ENCODE measurements at places on chromosomes 7 and 10. TPM values are rescaled to one million over a fixed set of nuclear protein-coding genes. Genes with fewer than 3 reads are reported as not detected.
A peak's percentile ranks its signal among the peaks of the same experiment; 100 is the strongest.

HECW1 gene
- 0.97 TPM for total RNA-seq

GRCh38 chr10:6208799-6209235 lies 6.1 kb downstream of the PFKFB3 start:
- no peak overlapping the region for H3K4me3 ChIP-seq
- DNase-seq = no peak
- peaks cover 7% of the 10 kb centered on the region for H3K36me3 ChIP-seq
- no peak overlapping the region for H3K27ac ChIP-seq
- H3K27me3 ChIP-seq = no peaks in the 10 kb centered on the region
- peaks cover 17% of the 10 kb centered on the region for H3K4me1 ChIP-seq

- H3K27ac ChIP-seq = peak overlapping the region; percentile 58
- H3K27me3 ChIP-seq = no peaks in the 10 kb centered on the region
- H3K36me3 ChIP-seq = no peaks in the 10 kb centered on the region
- DNase-seq = peak; percentile 90
- peaks cover 23% of the 10 kb centered on the region for H3K4me1 ChIP-seq
Observed at GRCh38 chr7:75650062-75650461, 88.7 kb downstream of the HIP1 start.

SRGN gene
- 285 TPM for total RNA-seq

DNA sequence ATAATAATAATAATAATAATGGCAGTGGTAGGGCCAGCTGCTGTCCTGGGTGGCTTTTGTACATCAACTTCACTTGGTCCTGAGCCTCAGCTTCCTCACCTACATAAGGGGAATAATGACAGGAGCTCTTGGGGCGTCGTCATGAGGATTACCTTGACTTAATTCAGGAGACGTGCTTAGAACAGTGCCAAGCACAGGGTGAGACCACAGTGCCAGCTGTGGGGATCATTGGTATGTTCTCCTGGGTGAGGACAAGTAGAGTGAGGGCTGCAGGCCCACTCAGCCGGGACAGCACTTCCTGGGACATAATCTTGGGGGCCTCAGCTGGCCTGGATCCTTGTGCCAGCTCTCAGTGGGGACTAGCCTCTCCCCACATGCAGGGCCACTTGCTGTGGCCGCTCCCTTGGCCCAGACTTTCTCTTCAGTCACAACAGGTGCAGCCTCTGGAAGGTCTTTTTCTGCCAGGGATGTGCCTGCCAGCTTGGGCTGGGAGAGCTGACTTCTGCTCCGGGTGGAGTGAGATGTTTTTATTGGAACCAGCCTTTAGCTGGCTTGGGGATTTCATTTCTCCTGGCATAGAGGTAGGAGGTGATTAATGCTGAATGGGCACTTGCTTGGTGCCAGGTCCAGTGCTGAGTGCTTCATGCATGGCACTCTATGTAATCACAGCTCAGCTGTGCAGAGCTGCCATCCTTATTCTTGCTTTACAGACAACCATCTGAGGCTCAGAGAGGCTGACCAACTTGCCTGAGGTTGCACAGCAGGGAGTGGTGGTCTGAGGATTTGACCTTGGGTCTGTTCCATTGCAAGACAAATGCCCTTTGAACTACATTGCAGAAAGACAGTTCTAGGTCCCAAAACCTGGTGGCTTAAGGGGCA lies 45.3 kb downstream of the TSPAN15 start:
- no peak for DNase-seq
- H3K4me1 ChIP-seq = no peaks in the 10 kb centered on the region
- H3K27me3 ChIP-seq = no peaks in the 10 kb centered on the region

GRCh38 chr10:96675846-96676245 lies 44.5 kb downstream of the PIK3AP1 start:
- no peaks in the 10 kb centered on the region for H3K27me3 ChIP-seq
- H3K36me3 ChIP-seq = no peaks in the 10 kb centered on the region
- no peak overlapping the region for H3K4me3 ChIP-seq
- peaks cover 28% of the 10 kb centered on the region for H3K4me1 ChIP-seq

DNA sequence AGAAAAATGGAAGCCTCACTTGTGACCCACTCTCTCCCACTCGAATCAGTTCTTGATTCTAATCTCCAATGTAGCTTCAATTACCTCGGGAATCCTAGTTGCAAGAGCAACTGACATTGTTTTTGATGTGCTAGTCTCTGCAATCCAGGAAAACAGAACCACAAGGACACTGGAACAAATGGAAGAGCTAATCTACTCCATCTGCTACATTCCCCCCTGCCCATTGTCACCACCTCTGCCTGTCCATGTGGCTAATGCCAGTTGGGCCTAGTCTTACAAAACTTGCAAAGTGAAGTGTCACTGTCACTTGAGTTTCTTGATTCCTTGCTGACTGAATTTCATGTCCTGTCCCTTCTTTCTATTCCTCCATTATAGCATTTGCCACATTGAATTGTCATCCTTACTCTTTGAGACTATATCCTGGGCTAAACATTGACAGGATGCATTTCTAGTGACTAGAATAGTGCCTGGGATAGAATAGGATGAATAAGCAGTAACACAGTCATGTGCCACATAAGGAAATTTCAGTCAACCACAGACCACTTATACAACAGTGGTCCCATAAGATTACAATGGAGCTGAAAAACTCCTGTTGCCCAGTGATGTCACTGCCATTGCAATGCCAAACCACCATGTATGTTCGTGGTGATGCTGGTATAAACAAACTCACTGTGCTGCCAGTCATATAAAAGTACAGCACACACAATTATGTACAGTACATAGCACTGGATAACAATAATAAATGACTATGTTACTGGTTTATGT lies 13.5 kb downstream of the GCC1 start:
- H3K36me3 ChIP-seq = no peaks in the 10 kb centered on the region
- no peak for DNase-seq

DNA sequence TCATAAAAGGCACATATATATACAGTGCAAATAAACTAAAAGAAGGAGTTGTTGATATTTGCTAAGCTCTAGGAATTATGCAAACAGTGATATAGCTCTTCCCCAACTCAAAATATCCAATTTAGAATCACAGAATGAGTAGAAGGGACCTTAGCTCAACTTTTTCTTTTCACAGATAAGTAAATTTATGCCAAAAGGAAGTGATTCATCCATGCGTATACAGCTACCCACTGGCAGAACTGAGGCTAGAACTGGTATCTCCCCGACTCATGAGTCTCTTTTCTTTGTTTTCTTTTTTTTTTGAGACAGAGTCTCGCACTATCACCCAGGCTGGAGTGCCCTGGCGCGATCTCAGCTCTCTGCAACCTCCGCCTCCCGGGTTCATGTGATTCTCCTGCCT lies 54.2 kb upstream of the SVIL start:
- H3K27ac ChIP-seq = no peak overlapping the region
- H3K27me3 ChIP-seq = no peaks in the 10 kb centered on the region
- H3K4me1 ChIP-seq = peaks cover 22% of the 10 kb centered on the region
- H3K36me3 ChIP-seq = no peaks in the 10 kb centered on the region

DNA sequence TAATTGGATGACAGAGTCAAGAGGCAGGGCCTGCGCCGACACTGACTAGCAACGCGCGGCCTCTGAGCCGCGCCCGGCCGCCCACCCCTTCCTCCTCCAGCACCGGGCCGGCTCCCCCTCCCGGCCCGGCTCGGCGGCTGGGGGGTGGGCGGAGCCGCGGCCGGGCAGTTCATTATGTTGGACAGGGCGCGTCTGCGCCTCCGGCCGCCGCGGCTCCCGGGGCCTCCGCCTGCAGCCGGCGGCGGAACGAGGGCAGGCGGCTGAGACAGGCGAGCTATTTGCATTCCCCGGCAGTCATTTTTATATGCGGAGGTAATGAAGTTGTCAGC lies 106.7 kb downstream of the SNX10 start:
- H3K4me1 ChIP-seq = peaks cover 14% of the 10 kb centered on the region
- H3K27me3 ChIP-seq = no peaks in the 10 kb centered on the region
- peak overlapping the region; percentile 87 for H3K27ac ChIP-seq
- no peaks in the 10 kb centered on the region for H3K36me3 ChIP-seq
- DNase-seq = peak; percentile 94
- H3K4me3 ChIP-seq = peak overlapping the region; percentile 68

DNA sequence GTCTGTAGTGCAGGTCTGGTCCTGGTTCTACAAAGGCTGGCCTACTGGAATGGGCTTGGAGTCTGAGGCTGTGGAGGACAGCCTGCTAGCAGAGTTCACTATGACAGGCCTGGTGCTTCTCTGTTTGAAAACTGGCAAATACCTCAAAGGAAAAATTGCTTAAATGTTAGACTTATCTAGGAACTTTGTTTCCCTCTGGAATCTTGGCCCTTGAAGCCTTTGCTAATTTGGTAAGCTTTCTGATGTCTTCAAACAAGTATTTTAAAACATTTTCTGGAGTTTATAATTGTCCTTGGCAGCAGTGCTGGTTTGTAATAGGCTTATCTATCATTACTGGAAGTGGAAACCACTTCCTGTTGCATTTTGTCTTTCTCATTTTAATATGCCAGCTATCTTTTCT lies 139.7 kb downstream of the TMEM26 start:
- H3K27me3 ChIP-seq = no peaks in the 10 kb centered on the region
- no peak overlapping the region for H3K4me3 ChIP-seq
- H3K4me1 ChIP-seq = peaks cover 5% of the 10 kb centered on the region
- DNase-seq = no peak
- H3K27ac ChIP-seq = no peak overlapping the region

GOLGA7B gene
- 1.0 TPM for total RNA-seq

DNA sequence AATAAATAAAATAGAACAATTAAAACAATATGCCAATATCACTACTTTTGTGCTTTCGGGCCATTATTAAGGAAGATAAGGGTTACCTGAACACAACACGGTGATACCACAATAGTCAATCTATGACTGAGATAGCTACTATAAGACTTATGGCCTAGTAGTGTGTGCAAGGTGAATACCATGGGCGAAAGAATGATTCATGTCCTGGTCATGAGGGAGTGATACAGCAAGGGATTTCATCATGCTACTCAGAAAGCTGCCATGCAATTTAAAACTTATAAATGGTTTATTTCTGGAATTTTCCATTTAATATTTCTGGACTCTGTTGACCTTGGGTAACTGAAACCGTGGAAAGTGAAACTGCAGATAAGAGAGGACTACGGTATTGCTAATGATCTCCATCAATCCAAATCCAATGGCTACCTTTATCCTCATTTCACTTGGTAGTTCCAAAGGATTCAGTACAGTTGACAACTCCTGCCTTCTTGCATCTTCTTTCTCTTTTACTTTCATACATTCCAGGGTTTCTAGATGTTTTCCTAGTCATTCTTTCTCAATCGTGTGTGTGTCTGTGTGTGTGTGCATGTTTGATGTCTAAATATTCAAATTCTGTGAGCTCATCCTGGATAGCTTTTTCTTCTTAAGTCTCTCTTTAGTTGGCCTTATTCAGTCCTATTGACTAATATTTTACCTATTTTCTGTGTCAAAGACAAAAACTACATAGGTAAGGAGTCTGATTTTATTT lies 100.5 kb upstream of the MAGI2 start:
- H3K27ac ChIP-seq = no peak overlapping the region
- DNase-seq = no peak
- H3K27me3 ChIP-seq = no peaks in the 10 kb centered on the region
- no peaks in the 10 kb centered on the region for H3K36me3 ChIP-seq

- no peak for DNase-seq
- no peak overlapping the region for H3K4me3 ChIP-seq
- no peaks in the 10 kb centered on the region for H3K36me3 ChIP-seq
- peaks cover 86% of the 10 kb centered on the region for H3K4me1 ChIP-seq
- H3K27ac ChIP-seq = no peak overlapping the region
Observed at GRCh38 chr7:105024734-105025133, 10.7 kb downstream of the KMT2E start.

- H3K36me3 ChIP-seq = no peaks in the 10 kb centered on the region
- no peaks in the 10 kb centered on the region for H3K27me3 ChIP-seq
- H3K4me1 ChIP-seq = no peaks in the 10 kb centered on the region
Observed at GRCh38 chr10:112092519-112092918, 91.0 kb downstream of the GPAM start.

GRCh38 chr7:116717137-116717536 lies 45.1 kb downstream of the MET start:
- H3K36me3 ChIP-seq = no peaks in the 10 kb centered on the region
- no peak overlapping the region for H3K4me3 ChIP-seq
- DNase-seq = no peak
- peaks cover 2% of the 10 kb centered on the region for H3K4me1 ChIP-seq
- H3K27me3 ChIP-seq = no peaks in the 10 kb centered on the region
- no peak overlapping the region for H3K27ac ChIP-seq

GDF2 gene
- total RNA-seq = not detected

GRCh38 chr10:32256613-32257437 lies 90.1 kb downstream of the EPC1 start:
- no peaks in the 10 kb centered on the region for H3K27me3 ChIP-seq
- peak; percentile 75 for DNase-seq
- no peak overlapping the region for H3K4me3 ChIP-seq

DNA sequence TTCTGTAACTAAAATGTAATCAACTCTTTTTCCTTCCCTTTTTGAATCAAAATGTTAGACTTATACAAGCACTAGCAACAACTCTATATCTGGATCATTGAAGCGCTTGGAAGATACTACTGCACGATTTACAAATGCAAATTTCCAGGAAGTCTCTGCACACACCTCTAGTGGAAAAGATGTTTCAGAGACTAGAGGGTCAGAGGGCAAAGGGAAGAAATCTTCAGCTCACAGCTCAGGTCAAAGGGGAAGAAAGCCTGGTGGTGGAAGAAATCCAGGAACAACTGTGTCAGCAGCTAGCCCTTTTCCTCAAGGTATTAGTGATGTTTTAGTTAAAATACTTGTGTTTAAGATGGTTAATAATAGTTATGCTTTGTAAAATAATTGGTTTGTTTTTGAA lies 136.4 kb downstream of the MLLT10 start:
- no peak overlapping the region for H3K27ac ChIP-seq
- H3K27me3 ChIP-seq = no peaks in the 10 kb centered on the region
- no peak for DNase-seq
- H3K36me3 ChIP-seq = peaks cover 11% of the 10 kb centered on the region
- H3K4me3 ChIP-seq = no peak overlapping the region

LEP gene
- total RNA-seq = not detected

IMMP2L gene
- 12.3 TPM for total RNA-seq

DNA sequence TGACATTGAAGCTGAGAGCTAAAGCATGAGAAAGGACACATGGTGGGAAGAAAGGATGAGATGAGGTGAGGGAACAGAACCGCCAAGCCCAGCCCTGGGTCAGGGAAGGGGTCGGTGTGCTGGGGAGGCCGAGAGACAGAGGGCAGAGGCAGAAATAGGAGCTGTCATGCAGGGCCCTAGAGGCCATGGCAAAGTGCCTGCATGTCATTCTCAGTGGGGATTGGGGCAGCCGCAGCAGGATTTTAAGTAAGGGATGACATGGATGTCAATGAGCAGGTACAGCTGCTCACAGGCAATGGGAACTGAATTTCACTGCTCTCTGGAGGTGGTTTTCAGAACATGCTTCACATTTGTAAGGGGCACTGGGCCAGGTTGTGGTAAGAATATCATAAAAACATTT lies 227.4 kb downstream of the RAB11FIP2 start:
- H3K4me1 ChIP-seq = no peaks in the 10 kb centered on the region
- no peak overlapping the region for H3K27ac ChIP-seq
- DNase-seq = no peak
- H3K27me3 ChIP-seq = no peaks in the 10 kb centered on the region
- H3K4me3 ChIP-seq = no peak overlapping the region

Measured in upper lobe of left lung (tissue), 6 donors.